Transverse colon (tissue), 4 donors: ENCODE measurements at places on chromosomes 5 and 9. TPM values are rescaled to one million over a fixed set of nuclear protein-coding genes. Genes with fewer than 3 reads are reported as not detected.

SHOC1 gene
- not detected for total RNA-seq

FAXDC2 gene
- total RNA-seq, result 10.3 TPM

RAB14 gene
- total RNA-seq, result 48.5 TPM

- DNase-seq, result no peak
Observed at GRCh38 chr5:38553001-38553521, 3.4 kb downstream of the LIFR start.

- DNase-seq, result no peak
Observed at GRCh38 chr5:56328753-56329560, 95.8 kb upstream of the ANKRD55 start.

GRCh38 chr9:72113056-72113455 lies 36.2 kb upstream of the GDA start:
- no peak for DNase-seq

- peak; percentile 20 for DNase-seq
Observed at GRCh38 chr5:72951671-72952468, 4.0 kb upstream of the FCHO2 start.

GRCh38 chr9:122281368-122281767 lies 16.7 kb downstream of the MRRF start:
- no peak for DNase-seq

GRCh38 chr9:35311891-35312639 lies 150.3 kb downstream of the UNC13B start:
- no peak for DNase-seq

DNA sequence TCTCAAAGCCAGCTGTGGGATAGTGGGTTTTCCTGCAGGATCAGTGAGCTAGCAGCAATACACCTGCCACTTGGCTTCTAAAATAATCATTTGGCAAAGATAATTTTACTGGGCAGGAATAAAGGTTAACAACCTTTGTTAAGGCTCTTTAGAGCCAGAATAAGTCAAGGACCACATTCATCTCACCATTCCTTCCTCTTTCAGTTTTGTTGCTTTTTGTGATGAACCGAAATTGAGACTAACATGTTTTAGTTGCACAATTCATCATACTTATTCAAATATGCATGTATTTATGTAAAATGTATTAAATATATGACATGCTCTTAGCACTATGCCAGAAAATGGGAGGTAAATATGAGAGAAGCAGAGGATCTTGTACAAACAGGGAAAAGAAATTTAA lies 824.4 kb upstream of the TYRP1 start:
- no peak for DNase-seq

GRCh38 chr5:137478043-137478442 lies 21.1 kb downstream of the SPOCK1 start:
- no peak for DNase-seq

GRCh38 chr5:72601861-72602260 lies 94.7 kb upstream of the ZNF366 start:
- no peak for DNase-seq

DNA sequence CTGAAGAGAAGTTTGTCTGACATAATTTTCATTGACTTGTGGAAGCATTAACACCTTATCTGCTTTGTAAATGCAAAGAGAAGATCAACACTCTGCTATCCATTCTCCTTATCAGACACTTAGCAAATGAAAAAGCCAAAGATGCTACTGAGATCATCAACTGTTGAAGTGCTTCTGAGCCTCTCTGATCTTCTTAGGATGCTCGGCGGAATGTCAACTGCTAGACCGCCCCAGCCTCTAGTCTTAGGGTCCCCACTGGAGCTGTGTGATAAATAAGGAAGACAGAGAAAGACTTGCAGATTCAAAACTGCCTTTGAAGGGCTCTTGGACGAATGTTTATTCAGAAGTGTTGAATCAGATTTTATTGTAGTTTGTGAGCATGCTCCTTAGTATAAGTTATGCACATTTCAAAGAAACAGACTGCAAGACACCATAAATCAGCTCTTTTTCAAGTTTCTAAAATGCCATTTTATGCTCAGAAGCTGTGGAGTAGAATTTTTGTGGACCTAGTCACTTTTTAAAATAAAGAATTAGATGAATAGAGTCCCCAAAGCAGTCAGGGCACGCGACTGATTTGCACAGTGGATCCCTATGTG lies 197.9 kb downstream of the DIRAS2 start:
- DNase-seq, result no peak

GRCh38 chr5:145236127-145236526 lies 599.0 kb downstream of the PRELID2 start:
- no peak for DNase-seq

DNA sequence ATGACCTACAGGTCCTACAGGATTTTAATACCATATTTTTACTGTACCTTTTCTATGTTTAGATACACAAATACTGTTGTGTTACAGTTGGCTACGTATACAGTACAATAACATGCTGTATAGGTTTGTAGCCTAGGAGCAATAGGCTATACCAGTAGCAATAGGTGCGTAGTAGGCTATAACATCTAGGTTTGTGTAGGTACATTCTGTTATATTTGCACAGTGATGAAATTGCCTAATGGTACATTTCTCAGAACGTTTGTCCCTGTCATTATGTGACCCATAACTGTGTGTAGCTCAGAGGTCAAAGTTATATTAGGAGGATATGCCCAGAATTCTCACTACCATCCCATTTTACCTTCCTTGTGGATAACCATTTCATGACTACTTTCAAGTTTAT lies 59.7 kb downstream of the NIPBL start:
- DNase-seq, result no peak

GRCh38 chr5:159021901-159022556 lies 77.7 kb downstream of the EBF1 start:
- DNase-seq, result no peak

DNA sequence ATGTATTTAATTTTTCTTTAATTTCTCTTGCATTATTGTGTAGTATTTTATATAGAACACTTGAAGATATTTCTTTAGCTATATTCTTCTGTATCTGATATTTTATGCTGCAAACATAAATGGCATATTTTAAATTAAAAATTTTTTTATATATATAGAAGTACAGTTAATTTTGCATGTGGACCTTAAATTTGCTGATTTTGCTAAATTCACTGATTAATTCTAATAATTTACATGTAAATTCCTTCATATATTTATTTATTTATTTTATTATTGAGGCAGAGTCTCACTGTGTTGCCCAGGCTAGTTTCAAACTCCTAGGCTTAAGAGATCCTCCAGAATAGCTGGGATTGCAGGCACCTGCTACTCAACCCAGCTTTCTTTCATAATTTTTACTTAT lies 276.9 kb downstream of the PRR16 start:
- DNase-seq, result no peak

GRCh38 chr9:133901184-133901835 lies 90.8 kb downstream of the VAV2 start:
- DNase-seq, result no peak

GRCh38 chr5:143386725-143387124 lies 16.8 kb downstream of the NR3C1 start:
- DNase-seq, result no peak

DNA sequence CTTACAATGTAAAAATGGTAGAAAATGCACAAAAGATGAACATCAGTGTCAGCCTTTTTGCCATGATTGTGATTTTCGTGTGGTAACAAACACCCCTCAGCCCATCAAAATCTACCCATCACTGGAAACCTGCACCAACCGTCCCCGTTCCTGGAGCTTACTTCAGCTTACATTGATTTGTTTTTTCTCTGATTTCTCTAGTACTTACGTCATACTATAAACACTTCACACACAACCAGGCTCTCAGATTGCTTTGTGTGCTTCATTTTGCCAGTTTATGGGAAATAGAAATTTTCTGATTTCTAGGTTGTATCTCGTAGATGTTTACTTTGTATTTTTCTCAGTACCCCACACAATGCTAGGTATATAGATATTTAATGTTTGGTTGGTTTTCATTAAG lies 129.1 kb downstream of the RAB3C start:
- DNase-seq, result no peak

DNA sequence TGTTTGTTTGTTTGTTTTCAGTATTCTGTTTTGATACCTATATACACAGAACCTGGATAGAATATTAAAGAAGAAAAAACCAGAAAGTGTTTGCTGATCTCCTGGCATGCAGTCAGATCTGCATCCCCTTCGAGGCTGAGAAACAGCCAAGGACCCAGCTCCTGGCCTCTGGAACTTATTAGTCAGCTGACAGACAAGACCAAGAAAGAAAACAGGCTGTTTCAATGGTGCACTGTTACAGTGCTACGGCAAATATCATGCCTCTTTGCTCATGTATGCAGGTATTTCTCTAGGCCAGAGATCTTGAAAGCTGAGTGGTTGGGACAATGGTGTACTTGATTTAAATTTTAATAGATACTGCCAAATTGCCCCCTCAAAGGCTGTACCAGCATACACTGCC lies 95.0 kb downstream of the C5orf15 start:
- no peak for DNase-seq
